ENCODE measurements at places on chromosomes 1 and 21.

DNA sequence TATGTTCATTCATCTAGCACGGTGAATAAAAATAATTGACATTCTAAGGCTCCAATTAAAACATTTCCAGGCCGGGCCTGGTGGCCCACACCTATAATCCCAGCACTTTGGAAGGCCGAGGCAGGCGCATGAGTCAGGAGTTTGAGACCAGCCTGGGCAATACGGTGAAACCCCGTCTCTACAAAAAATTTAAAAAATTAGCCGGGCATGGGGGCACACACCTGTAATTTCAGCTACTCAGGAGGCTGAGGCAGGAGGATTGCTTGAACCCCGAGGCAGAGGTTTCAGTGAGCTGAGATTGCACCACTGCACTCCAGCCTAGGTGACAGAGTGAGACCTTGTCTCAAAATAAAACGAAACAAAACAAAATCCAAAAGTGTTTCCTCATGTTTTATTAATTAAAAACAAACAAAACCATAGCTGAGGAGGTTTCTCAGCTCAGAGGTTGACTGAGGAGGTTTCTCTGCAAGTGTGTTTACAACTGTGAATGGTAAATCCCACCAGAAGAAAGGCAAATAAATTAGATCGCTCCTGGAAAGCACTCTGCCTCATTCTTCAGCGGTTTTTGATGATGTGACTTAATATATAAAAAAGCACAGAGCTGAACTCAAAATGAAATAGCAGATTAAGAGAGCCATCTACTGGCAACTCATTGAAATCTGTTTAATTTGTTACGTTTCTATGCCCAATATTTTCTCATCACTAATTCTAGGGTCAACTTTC lies 37.7 kb upstream of the ATG4C start:
- DNase-seq: peak; percentile 27

- peak; percentile 30 for DNase-seq
Measured at GRCh38 chr1:74689621-74690363, 16.2 kb upstream of the ERICH3 start.

DNA sequence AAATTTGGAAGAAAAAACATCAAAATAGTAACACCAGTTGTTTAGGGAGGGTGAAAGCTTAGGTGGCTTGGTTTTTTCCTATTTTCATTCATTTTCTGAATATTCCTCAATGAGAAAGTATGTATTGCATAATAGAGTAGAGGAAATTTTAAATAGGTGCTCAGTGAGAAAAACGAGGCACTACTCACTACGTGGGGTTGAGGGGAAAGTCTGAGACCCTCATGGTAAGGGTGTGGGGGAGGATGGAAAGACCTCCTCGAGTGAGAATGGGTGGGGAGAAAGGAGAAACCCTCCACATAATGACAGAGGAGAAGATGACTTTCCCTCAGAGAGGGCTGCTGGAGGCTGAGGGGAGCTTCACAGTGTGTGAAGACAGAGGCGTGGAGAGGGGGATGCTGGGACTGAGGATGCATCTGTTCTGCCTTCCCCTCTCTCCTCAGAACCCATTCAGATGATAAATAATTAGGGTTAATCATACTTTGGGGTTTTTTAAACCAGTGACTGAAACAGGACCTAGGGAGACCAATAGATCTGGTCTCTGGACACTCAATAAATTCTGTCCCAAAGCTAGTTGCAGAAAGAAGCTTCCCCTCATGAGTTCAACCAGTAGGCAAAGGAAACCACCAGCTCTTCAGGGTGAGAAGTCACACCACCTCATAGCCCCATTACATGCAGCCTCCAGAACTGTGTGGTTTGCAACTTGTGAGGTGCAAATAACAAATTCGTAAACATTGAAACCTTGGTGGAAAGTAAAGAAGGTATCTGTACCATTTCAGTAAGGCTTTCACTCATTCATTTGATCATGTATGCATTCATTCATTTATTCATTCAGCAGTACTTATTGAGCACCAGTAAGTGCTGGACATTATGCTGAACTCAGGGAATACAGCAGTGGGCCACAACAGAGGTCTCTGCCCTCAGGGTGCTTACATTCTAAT lies 17.1 kb downstream of the SLAMF7 start:
- no peak for DNase-seq

GRCh38 chr1:246083416-246083815 lies 423.7 kb downstream of the SMYD3 start:
- DNase-seq: no peak

DNA sequence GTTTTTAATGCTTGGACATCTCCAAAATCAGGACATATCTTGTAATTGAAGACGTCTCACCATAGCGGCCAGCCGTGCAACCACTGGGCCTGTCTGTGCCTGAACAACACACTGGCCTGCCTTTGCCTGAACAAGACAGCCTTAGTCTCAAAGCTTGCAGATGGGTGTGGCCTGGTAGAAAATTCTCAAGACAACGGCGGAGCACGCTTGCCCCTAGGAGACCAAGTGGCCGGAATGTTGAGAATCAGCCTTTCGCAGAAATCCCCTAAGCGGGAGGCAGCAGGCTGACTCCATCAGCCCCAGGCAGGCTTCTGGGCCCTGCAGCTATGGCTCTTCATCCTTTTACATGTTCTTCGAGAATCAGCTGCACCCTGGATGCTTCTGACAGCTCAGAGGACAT lies 98.0 kb upstream of the C1orf174 start:
- DNase-seq: no peak

- peak; percentile 83 for DNase-seq
Measured at GRCh38 chr1:35726450-35727433, 8.1 kb upstream of the C1orf216 start.

GRCh38 chr1:109946511-109946910 lies 35.9 kb downstream of the CSF1 start:
- DNase-seq: no peak

DNA sequence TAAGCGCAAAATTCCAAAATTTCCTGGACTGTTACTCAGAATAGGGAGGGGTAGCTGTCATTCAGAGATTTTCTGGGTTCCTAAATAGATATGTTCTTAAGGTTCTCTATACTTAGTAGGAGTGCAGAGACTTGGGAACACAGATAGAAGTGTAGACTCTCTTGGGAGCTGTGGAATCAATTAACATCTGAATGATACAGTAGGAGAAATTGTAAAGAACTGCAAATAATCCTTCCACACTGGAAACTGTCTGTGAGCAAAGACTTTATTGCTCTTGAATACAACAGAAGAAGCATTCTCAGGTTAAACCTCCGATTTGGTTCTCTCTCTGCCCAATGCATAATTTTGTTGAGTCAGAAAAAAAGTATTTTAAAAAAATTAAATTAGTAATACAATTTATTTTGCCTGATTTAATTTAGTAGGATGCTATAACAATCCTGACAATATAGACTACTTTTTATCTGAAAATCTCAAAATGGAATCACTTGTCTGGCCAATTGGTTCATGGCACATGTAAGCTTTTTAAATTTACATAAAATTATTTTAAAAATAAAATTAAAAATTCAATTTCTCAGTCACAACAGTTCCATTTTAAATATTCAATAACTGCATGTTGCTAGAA lies 1754.3 kb downstream of the PLA2G4A start:
- DNase-seq: no peak

Data from D341Med (cell line).